ENCODE measurements at places on chromosomes 12 and 14.

DNA sequence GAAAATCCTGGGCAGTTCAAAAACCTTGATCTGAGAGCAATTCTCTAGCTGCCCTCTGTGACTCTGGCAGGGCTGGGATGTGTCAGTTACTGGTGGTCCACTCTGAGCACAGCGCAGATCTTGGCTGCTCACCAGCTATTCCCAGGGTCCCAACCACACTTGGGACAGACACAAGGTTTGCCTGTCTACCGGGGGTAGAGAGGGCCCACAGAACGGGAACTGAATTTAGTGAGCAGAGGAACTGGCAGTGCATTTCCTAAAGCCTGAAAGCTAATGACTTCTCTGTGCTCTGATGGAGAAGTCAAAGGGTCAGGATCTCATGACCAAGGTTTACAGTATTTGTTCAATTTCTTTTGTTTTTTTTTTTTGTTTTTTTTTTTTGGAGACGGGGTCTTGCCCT, 2.6 kb downstream of the PDE6H start:
- DNase-seq, result no peak

DNA sequence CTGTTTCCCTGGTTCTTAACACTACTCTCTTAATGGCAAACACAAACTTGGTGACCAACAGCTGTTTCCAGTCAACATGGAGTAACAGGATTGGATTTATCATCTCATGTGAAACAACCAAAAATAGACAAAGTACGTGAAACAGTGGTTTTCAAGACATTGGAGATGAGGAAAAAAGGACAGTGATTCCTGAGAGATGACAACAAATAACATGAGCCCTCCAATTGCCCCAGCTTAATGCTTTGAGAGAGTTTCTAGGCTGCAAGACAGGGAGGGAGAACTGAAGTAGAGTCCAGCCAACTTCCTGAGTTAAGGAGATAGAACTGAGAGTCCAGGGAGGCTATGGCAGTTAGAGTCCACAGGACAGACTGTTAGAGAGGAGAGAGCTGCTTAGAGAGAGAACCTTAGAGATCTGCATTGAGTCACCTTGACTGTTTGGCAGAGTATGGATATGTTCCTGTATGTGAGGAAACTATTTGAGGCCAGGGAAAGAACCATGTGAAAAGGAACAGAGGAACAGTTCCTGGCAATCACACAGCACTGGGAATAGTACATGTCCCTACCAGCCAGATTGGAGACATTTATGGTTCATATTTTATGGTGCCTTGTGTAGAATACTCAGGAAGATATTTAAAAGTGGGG, 106.4 kb downstream of the PCNX1 start:
- DNase-seq, result no peak

- DNase-seq, result no peak
Observed at GRCh38 chr14:23388996-23389395, 12.2 kb downstream of the CMTM5 start.

DNA sequence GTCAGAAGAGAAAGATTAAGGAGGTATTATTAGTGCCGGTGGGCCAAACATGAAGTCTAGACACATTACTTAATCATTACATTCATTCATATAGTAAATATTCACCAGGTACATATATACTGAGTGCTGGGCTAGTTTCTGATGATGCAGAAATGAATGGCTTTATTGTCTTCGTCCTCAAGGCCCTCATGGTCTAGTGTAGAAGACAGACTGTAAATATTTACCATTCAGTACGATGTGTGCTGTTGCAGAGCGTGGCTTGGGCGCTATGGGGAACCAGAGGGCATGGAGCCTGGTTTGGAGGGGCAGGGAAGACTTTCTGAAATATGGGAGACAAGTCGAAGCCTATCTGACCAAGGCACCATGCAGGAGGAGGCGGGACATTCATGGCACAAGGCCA, 37.0 kb upstream of the TCL1B start:
- no peak for DNase-seq

DNA sequence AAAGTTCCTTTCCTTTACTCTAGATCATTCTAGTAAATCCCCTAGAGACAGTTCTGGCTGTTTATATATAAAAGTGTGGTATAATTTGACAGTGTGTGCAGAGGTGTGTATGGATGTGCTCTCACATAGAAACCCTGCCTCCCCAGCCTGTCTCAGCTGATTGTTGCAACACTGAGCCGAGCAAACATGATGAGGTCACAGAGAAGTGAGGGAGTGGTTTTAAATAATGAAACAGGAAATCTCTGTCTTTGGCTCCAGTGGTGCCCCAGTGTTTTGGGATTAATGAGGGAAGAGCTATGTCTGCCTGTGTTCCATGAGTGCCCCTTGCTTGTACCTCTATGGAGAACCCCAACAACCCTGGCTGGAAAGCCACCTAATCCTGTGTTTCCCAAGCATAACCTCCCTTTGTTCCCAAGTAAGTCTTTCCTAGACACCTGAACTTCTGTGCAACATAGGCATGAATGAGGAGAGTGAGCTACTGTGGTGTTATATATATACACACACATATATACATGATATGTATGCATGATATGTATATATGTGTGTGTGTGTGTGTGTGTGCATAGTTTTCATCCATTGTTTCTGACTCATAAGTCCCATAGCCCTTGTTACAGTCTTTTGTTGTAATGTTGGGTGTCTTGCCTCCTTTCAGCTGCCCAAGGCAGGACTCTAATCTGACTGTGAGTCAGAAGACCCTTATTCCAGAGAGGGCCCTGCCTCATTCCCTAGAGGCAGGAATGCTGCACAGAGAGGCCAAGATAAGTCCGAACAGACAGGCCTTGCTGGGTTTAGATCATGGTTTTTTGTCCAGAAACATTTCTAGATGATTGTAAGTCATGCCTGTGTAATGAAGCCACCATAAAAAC, 18.0 kb downstream of the TRAF3 start:
- DNase-seq, result peak; percentile 43

GRCh38 chr12:30764251-30764650, 9.5 kb upstream of the CAPRIN2 start:
- DNase-seq, result no peak

DNA sequence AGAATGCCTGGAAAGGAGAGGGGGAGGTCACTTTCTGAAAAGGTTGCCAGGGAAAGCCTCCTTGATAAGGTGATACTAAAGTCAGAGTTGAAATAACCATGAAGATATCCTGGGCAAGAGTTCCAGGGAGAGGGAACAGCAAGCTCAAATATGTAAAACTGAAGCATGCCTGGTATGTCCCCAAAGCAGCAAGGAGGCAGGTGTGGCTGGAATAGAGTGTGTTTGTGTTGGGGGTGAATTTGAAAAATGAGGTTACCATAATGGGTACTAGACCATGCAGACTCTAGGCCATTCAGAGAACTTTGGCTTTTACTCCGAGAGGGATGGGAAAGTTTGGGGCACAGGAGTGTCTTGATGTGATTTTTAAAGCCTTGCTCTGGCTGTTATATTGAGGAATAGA, 66.7 kb upstream of the PTCSC3 start:
- no peak for DNase-seq

- no peak for DNase-seq
Observed at GRCh38 chr14:75222208-75222701, 45.8 kb upstream of the TMED10 start.

GRCh38 chr14:100056964-100057795, 8.0 kb upstream of the EVL start:
- peak; percentile 71 for DNase-seq

- DNase-seq, result no peak
Observed at GRCh38 chr12:5276327-5276880, 155.5 kb upstream of the NTF3 start.

DNA sequence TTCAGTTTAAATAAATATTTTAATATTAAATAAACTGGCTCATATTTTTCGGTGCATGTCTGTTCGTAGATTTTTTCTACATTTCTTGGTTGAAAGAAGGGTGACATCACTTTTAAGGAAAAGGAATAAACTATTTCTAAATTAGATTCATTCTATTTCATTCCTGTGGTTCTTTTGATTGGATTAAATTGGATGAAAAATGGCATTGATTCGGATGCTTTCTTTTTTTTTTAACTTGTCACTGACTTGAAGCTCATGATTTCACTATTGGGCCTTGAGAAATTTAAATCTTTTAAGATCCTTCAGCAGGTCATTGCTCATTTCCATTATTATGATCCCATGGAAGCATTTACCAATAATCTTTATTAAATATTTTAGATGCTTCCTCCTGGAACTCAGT, 113.1 kb upstream of the RASSF8 start:
- no peak for DNase-seq

DNA sequence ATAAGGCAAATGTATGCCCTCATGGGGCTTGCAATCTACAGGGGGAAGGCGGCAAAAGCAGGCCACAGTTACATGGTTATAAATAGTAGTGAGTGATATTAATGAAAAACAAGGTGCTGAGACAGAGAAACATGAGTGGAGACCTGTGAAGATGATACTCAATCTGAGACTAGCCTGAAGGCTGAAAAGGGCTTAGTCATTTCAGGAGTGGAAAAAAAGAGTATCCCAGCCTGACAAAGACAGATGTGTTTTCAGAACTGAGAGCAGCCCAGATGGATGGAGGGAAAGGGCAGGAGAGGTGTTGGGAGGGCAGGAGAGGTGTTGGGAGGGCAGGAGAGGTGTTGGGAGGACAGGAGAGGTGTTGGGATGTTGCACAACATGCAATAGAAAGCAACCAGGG, 181.9 kb downstream of the C12orf42 start:
- no peak for DNase-seq

GRCh38 chr14:69081271-69081670, 71.6 kb downstream of the DCAF5 start:
- DNase-seq, result no peak
